ENCODE measurements at places on chromosomes 5 and 9.

- DNase-seq = no peak
Measured at GRCh38 chr9:127938298-127938690, 640 bp upstream of the DPM2 start.

- DNase-seq = peak; percentile 37
Measured at GRCh38 chr5:160230686-160231527, 1.6 kb downstream of the FABP6 start.

GRCh38 chr5:122252319-122252718 is 59.7 kb upstream of the SNCAIP start:
- no peak for DNase-seq

- no peak for DNase-seq
Measured at GRCh38 chr5:17666726-17667235, 32.5 kb downstream of the TAF11L14 start.

- DNase-seq = no peak
Measured at GRCh38 chr5:58925627-58926540, 343.0 kb downstream of the RAB3C start.

- DNase-seq = no peak
Measured at GRCh38 chr5:76816110-76816831, 2.6 kb upstream of the F2RL1 start.

GRCh38 chr5:171390883-171391677 is 3.4 kb downstream of the NPM1 start:
- no peak for DNase-seq

- no peak for DNase-seq
Measured at GRCh38 chr9:37987467-37987981, 81.5 kb downstream of the SHB start.

DNA sequence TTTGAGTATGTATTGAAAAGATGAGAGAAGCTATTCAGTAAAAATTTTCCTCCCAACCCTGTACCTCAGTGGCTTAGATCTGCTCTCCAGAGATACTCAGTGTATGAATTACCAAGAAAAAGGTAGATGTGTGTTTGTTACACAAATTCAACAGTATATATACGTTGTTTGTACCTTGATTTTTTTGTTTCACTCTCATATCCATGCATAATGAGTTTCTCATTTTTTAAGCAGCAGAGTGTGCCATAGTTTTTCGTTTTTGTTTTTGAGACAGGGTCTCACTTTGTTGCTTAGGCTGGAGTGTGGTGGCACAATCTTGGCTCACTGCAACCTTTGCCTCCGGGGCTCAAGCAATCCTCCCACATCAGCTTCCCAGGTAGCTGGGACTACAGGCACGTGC is 77.7 kb downstream of the RAB24 start:
- no peak for DNase-seq

- DNase-seq = no peak
Measured at GRCh38 chr5:53557386-53557785, 3.1 kb upstream of the NDUFS4 start.

- DNase-seq = no peak
Measured at GRCh38 chr9:95641586-95641985, 124.8 kb upstream of the PTCH1 start.

DNA sequence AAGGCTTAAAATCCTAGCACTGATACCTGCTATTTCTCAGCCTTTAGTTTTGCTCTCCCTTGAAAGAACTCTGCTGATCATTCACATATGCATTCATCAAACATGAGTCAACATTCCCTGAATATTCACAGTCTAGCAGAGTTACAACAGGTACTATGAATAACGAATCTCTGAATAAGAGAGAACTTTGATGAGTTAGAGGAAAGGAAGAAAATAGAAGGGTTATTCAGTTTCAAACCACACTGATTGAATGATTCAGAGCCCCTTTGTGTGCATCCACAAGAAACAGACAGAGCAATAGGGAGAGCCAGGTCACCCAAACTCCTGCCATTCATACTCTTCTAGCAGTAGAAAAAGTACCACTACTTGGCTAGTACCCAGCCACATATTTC is 36.0 kb downstream of the FOXD1 start:
- no peak for DNase-seq

GRCh38 chr9:16637218-16637617 is 233.3 kb downstream of the BNC2 start:
- DNase-seq = no peak

DNA sequence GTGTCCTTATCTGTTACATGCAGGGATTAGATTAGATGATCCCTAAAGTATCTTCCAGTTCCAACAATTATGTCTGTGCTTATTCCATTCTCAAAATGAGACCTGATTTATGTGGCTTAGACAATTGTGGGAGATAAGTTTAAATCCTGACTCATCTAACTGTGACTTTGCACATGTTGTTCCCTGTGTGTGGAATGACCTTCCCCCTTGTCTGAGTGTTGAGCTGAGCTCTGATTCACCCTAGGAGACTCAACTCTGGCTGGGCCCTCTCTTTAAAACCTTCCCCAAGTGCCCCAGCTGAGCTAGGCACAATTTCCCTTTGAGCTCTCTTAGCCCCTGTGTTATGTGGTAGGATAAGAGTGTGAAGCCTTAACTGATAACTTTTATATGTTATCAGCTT is 118.9 kb upstream of the ELL2 start:
- no peak for DNase-seq

- DNase-seq = no peak
Measured at GRCh38 chr5:76607353-76607871, 15.8 kb downstream of the F2RL2 start.

GRCh38 chr5:152397581-152397980 is 7.5 kb downstream of the NMUR2 start:
- peak; percentile 19 for DNase-seq

- DNase-seq = no peak
Measured at GRCh38 chr5:117679046-117679445, 1104.4 kb upstream of the SEMA6A start.

- DNase-seq = no peak
Measured at GRCh38 chr9:122190597-122191381, 31.1 kb downstream of the MORN5 start.

GRCh38 chr5:143148771-143149170 is 254.7 kb downstream of the NR3C1 start:
- no peak for DNase-seq

DNA sequence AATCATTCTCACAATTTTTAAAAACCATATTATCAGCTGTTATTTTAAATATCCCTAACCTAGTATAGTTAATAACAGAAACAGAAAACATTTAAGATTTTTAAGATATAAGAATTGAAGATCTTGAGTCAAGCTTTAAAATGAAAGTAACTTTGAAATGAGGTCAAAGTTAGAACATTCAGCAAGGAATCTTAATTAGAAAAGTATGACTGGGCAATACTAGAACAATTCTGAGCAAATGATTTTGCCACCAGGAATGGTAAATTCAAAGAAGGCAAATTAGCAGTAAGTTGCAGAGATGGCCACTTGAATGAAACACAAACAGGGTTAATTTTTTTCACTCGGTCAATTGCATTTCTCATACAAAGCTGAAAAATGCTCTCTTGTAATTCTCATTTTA is 117.9 kb downstream of the NXNL2 start:
- DNase-seq = no peak
